ENCODE measurements at places on chromosomes 4 and X.

- DNase-seq, result no peak
These were observed 9.0 kb downstream of the PDGFC start for GRCh38 chr4:156962528-156962974.

- DNase-seq, result no peak
These were observed 42.3 kb downstream of the RASL11B start for GRCh38 chr4:52904421-52904820.

- peak; percentile 9 for DNase-seq
These were observed 10.0 kb upstream of the LNX1 start for GRCh38 chr4:53601251-53601764.

- no peak for DNase-seq
These were observed 89.3 kb downstream of the TSPAN5 start for GRCh38 chr4:98568941-98569663.

DNA sequence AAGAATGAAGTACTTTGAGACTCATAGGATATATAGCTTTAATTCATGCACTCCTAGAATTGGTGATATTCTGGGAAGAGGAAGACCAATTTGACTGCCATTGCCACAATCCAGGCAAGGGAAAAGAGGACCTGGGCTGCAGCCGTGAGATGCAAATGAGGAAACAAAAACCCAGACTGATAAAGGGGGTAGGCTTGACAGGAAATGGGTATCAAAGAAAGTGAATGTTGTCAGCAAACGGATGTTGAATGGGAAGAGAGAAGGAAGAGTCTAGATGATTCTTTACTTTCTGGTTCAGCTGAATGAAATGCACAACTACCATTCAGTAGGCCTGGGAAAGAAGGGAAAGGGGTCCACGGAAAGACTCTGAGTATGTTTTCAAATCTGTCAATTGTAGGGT, 17.1 kb upstream of the ARHGEF6 start:
- DNase-seq, result no peak

- DNase-seq, result no peak
These were observed 167.8 kb downstream of the ZNF330 start for GRCh38 chr4:141388481-141388880.

DNA sequence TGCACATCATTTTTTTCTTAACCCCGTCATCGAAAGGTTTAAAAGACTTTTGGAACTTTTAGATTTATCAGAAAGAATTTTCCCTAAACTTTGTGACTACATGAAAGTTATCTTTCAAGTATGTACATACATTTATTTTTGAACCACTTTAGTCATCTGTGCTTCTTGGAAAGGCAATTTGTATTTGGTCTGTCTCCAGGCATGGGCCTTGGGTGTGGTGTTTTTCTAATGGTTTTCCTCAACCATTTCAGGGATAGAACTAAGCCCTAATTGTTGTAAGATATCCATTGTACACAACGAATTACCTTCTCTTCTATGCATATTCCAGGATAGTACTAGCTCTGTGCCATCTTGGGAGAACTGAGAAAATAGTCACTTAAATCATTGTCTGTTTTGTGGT, 191.5 kb upstream of the RPL34 start:
- no peak for DNase-seq

Data from neural crest cell (in vitro differentiated cells).